GM19239 (cell line): ENCODE measurements at places on chromosomes 12 and 14.

GRCh38 chr12:23707270-23707669 is 242.2 kb downstream of the SOX5 start:
- no peak for DNase-seq

DNA sequence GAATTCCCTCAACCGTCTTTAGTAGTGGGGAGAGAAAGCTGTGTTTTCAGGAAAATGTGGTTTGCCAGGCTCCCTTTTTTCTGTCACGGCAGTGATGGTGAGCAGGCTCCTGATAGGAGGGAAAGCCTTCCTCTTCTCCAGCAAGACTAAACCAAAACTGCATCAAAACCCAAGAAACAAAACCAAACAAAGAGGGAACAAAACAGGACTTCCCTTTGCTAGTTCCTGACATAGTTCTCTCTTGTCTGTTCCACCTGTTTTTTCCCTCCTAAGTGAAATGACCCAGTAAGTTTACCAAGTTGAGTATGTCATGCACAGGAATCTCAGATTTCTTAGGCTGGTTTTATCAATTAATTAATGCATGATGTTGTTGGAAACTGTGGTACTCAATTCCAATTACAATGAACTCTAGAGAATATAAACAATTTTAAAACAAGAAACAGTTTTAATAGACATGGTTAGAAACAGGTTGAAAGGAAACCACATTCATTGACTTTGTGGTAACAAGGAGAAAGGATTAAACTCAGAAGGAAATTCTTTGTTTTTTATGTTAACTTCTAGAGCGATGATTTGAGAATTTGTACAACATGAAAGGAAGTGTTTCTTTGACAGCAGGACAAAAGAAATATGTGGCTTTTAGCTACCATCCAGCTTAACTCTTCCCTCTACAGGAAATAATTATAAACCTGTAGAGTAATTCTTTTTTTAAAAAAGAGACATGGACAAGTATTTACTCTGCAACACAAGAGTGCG is 23.0 kb upstream of the CSRP2 start:
- DNase-seq: no peak

GRCh38 chr14:64233531-64234190 is 60.5 kb downstream of the ESR2 start:
- DNase-seq: no peak

DNA sequence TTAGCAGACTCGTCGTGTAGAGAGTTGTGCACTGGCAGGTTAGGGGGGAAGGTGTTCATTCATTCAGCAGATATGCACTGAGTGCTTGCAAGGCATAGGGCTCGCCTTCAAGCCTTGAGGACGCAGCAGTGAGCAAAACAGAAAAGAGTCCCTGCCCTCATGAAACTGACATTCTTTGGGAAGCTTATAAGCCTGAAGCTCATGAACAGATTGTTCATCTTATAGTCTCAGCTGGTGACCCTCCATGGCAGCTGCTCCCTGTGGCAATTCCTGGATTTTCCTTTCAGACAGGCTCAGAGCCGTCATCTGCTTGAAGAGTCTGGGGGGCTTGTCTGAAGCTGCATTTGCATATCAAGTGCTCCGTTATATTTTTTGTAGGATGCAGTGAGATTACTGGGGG is 148.4 kb downstream of the PRKCH start:
- no peak for DNase-seq

- no peak for DNase-seq
Measured at GRCh38 chr12:42420395-42420794, 94.4 kb downstream of the PPHLN1 start.

- no peak for DNase-seq
Measured at GRCh38 chr14:42504433-42504832, 897.8 kb downstream of the LRFN5 start.

DNA sequence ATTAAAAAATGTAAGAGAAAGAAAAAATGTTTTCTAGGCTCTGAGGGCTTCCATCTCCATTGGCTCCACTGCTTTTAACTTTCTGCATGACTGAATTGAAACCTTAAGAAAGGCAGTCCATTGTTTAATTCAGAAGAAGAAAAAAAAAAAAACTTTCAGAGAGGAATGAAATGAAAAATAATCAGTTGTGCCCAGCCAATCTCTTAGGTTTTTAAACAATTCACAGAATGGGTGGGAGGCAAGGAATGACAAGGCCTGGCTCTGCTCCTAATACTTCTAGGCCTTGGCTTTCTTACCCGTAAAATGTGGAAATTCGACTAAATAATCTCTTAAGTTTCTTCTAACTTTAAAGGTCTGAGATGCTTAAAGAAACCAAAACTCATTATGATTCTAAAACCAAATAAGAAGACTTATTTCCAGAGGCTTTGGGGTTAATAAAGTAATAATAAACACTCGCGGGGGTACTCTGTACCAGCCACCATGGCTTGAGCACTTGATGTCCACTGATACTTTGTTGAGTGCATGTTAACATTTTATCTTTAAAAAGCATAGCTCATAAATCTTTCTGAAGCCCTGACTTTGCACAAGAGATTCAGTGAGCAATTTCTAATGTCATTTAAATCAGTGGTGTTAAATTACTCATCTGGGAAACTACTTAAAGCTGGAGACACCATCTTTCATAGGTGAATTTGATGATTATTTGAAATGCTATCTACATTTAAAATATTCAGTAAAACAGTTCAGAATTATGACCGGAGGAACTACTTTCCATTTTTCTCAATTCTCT is 49.6 kb downstream of the STON2 start:
- DNase-seq: no peak

- DNase-seq: no peak
Measured at GRCh38 chr12:95996034-95996658, at the start of gene HAL. TSS of gene HAL (minus strand) at chr12:95996344. CDS start at chr12:95995910, 434 bp downstream.

GRCh38 chr12:10389904-10390303 is at the start of gene KLRK1:
TSS of gene KLRK1 (minus strand) at chr12:10390041. CDS start at chr12:10388810, 1,231 bp downstream.
- DNase-seq: no peak
